Right cardiac atrium (tissue), 5 donors: ENCODE measurements at places on chromosomes 6 and 20. TPM values are rescaled to one million over a fixed set of nuclear protein-coding genes. Genes with fewer than 3 reads are reported as not detected.

DNA sequence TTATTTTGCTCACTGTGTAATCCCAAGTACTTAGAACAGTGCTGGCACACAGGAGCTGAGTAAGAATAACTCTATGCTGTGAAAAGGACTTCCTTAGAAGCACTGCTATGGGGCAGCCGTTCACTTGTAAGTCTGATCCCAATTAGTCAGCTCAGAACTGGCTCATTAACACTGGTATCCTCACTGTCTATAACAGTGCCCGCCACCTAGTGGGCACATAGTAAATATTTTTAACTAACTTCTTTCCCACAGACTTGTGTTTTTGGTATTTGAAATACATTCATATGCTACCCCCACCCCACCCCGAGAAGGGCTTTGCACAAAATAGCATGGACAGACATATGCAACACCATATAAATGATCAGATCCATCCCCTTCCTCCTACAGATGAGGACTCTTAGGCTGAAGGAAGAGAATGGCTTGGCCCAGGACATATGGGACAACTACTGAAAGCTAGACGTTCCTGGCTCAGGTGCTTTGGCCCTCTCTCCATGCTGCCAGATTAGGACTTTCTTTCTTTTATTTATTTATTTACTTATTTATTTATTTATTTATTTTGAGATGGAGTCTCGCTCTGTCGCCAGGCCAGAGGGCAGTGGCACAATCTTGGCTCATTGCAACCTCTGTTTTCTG, 47.1 kb downstream of the DST start:
- peak; percentile 27 for DNase-seq

Gene ZBTB12
- total RNA-seq = 5.0 TPM

DNA sequence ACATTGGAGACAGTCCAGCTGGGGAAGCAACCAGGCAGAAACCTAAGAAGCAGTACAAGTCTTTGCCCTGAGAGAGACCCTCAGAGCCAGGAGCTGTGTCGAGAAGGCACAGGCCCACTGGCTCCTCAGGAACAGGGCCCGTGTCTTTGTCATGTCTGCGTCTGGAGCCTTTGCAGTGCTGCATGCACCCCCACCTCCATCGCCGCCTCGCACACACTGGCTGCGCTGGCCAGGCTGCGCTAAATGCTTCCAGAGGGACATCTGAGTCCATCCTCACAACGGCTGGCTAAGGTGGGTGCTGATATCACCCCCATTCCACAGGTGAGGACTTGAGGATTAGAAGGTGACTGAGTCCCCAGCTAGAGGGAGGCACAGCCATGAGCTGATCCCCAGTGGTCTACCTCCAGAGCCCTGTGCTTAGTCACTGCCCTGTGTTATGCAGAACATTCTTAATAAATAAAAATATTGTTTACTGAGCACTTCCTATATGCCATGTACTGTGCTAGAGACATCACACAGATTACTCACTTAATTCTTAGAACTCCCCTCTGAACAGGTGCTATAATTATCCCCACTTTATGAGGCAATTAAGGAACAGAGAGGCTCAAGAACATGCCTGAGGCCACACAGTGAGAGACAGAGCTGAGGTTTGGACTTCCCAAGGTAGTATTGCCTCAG, 27.6 kb downstream of the GABRR2 start:
- DNase-seq = no peak

Gene GPLD1
- total RNA-seq = 1.0 TPM

Gene CEP43
- total RNA-seq = 9.0 TPM

GRCh38 chr6:90811596-90812226, 224.8 kb upstream of the MAP3K7 start:
- DNase-seq = no peak

GRCh38 chr6:110410511-110410910, 4.9 kb downstream of the DDO start:
- no peak for DNase-seq

Gene ARHGAP40
- not detected for total RNA-seq

DNA sequence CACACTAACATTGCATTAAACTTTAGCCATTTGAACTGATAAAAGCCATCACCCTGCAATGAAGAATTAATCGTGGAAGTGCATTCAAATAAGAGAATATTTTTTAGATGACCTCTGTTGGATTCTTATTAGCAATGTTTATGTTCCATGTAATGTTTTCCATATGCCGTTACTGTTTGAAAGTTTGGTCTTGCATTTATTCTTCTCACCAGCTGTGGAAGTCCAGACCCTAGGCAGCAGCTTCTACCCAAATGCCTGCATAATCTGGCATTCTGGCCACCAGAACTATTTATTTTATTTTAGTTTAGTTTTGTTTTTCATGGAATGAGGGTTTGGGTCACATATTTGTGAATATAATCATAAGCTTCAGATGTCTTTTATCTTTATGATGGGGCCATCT, 140.4 kb downstream of the SAMD5 start:
- DNase-seq = no peak

DNA sequence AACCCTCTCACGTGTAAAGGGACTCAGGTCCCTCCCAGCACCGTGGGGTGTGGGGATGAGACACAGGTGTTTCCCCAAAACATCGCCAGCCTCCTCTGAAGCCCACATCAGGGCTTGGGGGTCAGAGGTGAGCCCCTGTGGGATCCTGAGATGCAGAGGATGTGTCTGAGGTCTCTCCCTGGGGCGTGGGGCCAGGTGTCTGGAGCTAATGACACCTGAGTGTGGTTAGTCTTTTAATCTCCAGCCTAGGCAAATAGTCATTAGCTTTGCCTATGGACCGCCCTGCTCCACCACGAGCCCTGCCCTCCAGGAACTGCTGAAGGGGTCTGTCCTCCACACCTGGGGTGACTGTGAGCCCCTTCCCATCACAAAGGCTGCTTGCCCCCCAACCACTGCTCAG, 1.7 kb downstream of the SRMS start:
- no peak for DNase-seq
